ENCODE measurements at places on chromosomes 1 and 21. TPM values are rescaled to one million over a fixed set of nuclear protein-coding genes. Genes with fewer than 3 reads are reported as not detected.

HTR1D gene
- 3.7 TPM for total RNA-seq

MARK1 gene
- total RNA-seq = 3.8 TPM

GRCh38 chr1:245694753-245695195 lies 540.0 kb downstream of the KIF26B start:
- no peak for DNase-seq

- DNase-seq = no peak
These were observed 37.5 kb upstream of the KCTD3 start for GRCh38 chr1:215529571-215529970.

GRCh38 chr1:31666263-31666963 lies 21.7 kb upstream of the PEF1 start:
- DNase-seq = peak; percentile 26

CCSAP gene
- 17.8 TPM for total RNA-seq

- DNase-seq = peak; percentile 72
These were observed 47.8 kb upstream of the ECE1 start for GRCh38 chr1:21337928-21338572.

DNA sequence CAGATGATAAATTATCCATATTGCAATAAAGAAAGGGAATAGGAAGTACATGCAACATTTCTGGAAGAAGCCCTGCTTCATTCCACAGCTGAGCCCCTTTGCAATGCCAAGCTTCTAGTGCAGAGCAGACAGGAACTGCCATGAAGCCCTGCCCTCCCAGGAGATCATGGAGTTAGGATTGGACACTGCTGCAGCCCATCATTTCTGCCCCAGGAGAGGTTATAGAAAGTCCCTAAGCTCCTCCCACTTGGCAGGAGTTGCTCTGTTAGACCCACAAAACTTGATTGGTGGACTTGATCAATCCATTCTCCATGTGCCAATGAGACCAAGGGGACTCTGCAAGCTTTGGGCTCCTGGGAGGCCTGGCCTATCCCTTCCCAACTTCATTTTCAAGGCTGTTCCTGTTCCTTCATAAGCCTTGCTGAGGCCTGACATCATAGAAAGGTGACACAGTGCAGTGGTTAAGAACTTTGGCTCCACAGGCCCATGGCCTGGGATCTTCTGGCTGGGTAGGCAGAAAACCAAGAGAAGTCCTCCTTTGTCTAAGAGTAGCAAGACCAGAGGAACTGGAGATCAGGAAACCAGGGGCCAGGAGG lies 1.3 kb upstream of the LAPTM5 start:
- no peak for DNase-seq

DNA sequence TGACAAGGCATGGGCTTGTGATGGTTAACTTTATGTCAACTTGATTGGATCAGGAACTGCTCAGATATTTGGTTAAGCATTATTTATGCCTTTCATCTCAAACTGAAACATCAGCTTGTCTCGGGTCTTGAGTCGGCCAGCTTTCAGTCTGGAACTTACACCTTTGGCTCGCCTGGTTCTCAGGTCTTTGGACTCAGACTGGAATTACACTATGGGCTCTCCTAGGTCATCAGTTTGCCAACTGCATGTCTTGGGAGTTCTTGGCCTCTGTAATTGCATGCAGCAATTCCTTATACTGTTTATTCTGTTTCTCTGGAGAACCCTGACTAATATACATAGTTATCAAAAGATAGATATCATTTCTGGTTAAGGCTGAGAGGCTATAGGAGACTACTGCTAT lies 653.7 kb downstream of the ADGRL2 start:
- no peak for DNase-seq

DNA sequence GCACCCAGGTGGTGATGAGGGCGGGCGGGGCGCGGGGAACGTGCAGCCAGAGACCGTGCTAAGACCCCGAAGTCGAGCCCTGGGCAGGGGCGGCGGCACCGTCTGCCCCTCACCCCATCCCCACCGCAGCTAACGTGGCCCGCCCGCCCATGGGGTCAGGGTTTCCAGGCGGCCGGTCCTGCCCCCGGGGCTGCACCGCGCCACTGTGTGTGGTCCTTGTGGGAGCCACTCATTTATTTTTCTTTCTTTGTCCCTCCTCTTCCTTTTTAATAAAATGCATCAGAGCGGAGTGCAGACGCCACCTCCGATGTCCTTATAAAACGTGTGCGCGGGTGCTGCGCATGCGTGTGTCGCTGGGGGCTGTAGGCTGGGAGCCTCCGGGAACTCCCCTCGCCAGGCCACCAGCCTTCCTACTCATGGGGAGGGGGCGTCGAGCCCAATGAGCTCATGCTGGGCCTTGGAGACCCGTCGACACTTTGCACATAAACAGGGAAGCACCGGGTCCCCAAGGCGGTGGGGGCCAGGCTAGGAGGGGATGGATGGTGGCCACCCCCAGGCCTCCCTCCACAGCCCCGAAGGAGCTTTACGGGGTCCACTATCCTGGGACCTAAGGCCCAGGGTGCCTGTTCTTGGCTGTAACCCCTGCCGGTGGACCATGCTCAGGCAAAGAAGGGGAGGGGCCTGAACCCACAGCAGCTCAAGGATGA lies 59.9 kb downstream of the WNT9A start:
- no peak for DNase-seq

SPATA21 gene
- not detected for total RNA-seq

CORT gene
- not detected for total RNA-seq

DNA sequence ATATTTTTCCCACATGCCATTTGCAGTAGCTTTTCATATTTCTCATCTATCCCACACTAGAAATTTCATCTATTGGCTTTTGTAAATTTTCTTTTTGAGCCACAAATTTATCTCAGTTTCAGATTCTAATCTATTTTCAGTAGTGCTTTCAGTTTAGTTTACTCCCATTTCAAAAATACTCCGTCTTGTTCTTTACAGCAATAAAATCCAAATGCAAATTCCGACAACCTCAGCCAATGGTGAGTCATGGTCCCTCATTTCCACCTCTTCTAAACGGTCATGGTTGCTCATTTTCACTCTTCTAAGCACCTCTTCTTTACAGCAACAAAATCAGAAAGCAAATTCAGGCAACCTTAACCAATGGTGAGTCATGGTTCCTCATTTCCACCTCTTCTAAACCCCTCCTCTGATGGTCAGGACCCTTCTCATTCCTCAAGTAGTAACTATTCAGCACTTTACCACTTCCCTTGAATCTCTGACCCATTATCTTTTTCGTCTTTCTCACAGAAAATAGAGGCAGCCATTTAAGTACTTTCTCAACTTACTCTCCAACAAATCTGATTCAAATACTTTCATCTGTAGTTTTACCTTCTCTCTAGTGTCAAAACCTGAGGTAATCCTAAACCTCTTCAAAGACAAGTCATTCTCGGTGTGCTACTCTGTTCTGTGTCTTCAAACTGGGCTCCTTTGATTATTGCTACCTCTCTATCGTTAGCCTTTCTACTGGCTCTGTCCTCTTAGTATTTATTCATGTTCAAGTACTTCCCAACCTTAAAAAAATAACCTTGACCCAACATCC lies 34.4 kb downstream of the C21orf91 start:
- no peak for DNase-seq

IVL gene
- total RNA-seq = not detected

- DNase-seq = no peak
These were observed 24.1 kb downstream of the BCL9 start for GRCh38 chr1:147565189-147565980.

GRCh38 chr1:244242446-244242845 lies 191.4 kb downstream of the ZBTB18 start:
- no peak for DNase-seq

GRCh38 chr1:166111430-166111829 lies 55.4 kb downstream of the FAM78B start:
- no peak for DNase-seq

DSCAM gene
- total RNA-seq = not detected

GRCh38 chr21:34302521-34302920 lies 61.3 kb upstream of the KCNE2 start:
- DNase-seq = no peak

SLC6A17 gene
- total RNA-seq = not detected

CD1B gene
- not detected for total RNA-seq

INSRR gene
- 0.17 TPM for total RNA-seq

GRCh38 chr1:2470290-2471158 lies 5.6 kb upstream of the PLCH2 start:
- no peak for DNase-seq

- no peak for DNase-seq
These were observed 329.3 kb upstream of the NR5A2 start for GRCh38 chr1:199698222-199698621.
